GM12865 (cell line): ENCODE measurements at places on chromosomes 7 and 10.

DNA sequence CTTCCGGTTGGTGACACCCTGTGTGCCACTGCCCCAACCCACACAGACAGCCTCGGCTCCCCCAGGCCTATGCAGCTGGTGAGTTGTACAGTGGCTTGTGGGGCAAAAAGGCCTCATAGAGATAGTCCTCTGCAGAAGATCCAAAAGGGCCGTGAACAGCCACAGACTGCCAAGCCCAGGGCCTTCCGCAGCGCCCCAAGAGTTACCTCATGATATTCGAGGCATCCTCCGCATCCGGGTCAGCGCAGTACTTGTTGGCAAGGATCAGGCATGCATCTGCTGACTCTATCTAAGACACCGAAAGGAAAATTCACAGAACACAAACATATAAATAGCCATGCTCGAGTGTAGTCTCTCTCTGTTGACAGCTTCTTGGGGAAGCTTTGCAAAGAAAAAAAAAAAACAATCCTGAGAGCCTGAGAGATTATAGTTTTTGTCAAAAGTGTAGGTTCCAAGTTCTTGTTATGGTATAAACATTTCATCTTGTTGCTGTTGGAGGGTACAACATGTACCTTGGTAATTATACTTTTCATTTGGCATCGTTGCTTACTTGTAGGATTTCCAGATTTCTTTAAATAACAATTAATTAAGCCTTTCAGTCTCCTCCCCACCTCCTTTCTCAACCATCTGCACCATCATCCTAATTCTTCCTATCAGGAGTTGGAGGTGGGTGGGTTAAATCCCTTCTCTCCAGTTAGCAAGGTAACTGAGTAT is 553.0 kb downstream of the KCNMA1 start:
- no peak for DNase-seq

DNA sequence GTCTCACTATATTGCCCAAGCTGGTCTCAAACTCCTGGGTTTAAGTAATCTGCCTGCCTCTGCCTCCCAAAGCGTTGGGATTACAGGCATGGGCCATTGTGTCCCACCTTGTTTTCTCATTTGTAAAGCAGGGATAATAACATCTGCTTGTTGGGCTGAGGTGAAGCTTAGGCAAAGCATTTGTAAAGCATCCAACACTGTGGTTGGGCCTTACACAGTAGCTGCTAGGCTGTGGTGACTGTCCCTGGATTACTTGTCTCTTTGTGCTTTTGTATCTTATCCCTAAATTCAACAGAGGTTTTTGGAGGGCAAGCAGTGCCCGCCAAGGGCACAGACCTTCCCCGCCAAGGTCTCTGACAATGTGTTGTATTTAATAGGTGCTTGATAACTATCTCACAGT is 14.3 kb downstream of the HKDC1 start:
- no peak for DNase-seq

DNA sequence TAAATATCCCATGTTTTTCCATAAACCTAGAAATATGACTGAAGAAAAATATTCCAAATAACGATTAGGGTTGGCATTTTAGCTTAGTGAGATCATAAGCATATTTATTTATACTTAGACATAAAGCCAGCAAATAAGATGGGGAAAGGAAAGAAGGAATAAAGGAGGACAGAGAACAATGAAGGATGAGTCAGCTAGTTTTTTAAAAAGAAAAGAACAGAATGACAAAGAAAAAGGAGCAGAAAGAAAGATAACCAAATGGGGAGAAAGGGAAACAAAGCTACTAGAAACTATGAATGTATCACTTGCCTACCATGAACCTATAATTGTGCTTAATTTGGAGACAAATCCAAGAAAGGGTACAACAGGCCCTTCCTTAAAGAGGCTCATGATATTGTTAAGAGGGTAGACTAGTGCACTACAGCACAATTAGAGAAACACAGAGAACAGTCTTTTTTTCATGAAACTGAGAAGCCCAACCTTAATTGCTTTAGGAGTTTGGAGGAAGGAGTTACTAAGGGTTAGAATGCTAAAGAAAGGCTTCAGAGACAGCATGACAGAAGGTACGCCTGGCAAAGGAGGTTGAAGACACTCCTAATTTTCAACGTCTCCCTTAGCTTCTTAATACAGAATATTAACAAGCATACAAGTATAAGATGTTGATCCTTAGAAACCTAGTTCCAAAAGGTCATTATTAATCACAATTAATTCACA is 23.9 kb downstream of the HERPUD2 start:
- DNase-seq: no peak

- DNase-seq: peak; percentile 65
Measured at GRCh38 chr10:118028619-118029018, 18.1 kb downstream of the RAB11FIP2 start.

DNA sequence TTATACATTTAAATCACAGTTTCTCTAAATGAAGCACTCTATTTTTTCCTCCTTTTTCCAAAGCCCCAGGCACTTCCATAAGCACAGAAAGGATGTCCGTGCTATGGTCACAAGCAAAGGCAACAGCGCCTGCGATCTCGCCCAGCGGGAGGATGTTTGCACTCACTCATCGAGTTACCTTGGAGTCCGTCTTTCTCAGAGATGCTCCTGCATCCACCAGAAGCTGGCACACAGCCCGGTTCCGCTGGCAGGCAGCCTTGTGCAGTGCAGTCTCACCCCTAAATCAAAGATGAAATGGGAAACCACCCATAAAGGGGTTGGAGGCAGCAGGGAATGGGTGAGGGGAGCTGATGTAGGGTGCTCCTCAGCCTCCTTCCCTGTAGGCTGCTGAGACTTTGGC is 51.9 kb upstream of the PTN start:
- DNase-seq: no peak

- DNase-seq: no peak
Measured at GRCh38 chr7:116327752-116328151, 117.4 kb downstream of the TES start.

DNA sequence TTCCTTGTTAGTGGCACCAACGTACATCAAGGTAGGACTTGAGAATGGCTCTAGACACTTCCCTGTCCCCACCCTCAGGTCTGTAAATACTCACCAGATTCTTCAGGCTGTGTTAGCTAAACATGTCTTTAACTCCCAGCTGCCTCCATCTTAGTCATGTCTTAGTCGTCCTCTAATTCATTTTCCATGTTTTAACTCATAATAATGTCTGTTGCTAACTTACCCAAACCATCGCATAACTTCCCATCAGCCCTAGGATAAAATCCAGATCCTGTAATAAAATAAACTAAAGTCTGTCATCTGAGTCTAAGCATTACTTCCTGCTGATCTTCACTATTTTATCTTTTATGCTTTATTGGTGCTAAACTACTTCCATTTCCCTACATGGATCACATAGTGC is 600.0 kb upstream of the CELF2 start:
- no peak for DNase-seq

GRCh38 chr7:68125168-68125567 is 1128.5 kb downstream of the TYW1 start:
- no peak for DNase-seq

GRCh38 chr10:14723052-14723689 is 51.5 kb downstream of the FAM107B start:
- no peak for DNase-seq

DNA sequence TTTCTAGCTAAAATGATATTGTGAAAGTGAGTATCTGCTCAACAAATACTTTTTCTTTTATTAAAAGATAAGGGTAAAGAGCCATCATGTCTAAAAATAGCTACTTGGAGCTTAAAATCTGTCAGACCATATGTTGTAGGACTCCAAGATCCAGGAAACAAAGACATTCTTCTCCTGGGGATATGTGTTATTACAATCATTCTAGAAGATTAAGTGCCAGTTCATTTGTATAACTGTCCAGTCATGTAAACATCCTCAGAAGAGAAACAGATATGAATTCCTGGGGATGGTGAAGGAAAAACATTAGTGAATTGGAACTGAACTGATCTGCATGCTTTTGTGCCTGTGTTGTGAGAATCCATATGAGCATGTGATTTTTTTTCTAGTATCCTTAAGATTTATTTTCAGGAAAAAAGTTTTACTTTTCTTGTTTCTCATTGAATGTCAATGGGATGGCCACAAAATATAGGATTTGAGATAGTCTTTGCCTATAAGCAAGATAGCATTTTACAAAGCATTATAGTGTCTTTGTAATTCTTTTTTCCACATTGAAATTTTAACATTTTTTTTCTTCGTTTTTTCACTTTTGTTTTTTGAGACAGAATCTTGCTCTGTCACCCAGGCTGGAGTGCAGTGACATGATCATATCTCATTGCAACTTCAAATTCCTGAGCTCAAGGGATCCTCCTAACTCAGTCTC is 14.4 kb upstream of the MTERF1 start:
- no peak for DNase-seq

DNA sequence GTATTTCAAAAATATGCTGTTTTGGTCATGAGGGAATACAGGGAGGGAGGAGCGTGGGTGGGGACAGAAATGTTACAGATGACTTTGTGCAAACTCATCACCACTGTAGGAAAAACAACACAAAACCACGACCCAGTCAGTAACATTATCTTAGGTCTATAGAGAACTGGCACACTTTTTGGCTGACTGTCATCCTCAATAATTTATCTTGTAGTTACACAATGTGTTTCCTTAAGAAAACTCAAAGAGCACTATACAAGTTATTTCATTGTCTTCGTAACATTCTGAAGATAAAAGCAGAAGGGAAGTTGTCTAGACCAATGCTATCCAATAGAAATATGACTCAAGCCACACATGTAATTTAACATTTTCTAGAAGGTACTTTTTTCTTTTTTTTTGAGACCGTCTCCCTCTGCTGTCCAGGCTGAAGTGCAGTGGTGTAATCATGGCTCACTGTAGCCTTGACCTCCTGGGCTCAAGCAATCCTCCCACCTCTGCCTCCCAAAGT is 16.9 kb upstream of the CDK14 start:
- DNase-seq: no peak

- no peak for DNase-seq
Measured at GRCh38 chr7:23106823-23107663, 1.5 kb downstream of the KLHL7 start.

DNA sequence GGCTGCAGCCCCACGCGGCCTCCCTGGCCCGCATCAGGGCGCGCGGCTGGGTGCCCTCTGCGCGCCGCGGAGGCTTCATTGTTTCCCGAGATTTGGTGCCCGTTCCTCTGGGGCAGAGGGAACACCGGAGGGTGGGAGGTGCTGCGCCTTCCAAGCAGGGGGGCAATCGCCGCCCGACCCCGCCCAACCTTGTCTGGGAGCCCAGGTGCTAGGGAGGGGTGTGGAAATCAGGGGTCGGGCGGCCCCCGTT is 1.0 kb upstream of the NRP1 start:
- DNase-seq: no peak

- DNase-seq: no peak
Measured at GRCh38 chr7:126398851-126399529, 853.8 kb downstream of the GRM8 start.

DNA sequence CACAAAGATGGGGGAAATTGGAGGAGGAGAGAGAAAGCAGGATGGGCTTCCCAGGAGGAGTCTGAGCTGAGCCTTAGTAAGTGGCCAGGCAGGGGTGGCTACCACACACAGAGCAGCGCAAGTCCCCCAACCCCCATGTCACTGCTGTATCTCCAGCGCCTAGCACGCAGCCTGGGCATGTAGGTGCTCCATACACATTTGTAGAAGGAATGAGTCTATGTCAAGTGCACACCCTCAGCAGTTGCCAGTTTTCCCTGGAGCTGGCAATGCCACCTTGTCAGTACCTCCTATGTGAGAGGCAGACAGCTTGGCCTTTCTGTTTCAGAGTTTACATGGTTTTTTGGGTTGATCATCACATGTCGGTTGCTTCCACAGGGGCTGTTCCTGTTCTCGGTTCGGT is 116.1 kb downstream of the CLEC2L start:
- DNase-seq: no peak

GRCh38 chr10:113131613-113132261 is 181.7 kb downstream of the TCF7L2 start:
- no peak for DNase-seq

DNA sequence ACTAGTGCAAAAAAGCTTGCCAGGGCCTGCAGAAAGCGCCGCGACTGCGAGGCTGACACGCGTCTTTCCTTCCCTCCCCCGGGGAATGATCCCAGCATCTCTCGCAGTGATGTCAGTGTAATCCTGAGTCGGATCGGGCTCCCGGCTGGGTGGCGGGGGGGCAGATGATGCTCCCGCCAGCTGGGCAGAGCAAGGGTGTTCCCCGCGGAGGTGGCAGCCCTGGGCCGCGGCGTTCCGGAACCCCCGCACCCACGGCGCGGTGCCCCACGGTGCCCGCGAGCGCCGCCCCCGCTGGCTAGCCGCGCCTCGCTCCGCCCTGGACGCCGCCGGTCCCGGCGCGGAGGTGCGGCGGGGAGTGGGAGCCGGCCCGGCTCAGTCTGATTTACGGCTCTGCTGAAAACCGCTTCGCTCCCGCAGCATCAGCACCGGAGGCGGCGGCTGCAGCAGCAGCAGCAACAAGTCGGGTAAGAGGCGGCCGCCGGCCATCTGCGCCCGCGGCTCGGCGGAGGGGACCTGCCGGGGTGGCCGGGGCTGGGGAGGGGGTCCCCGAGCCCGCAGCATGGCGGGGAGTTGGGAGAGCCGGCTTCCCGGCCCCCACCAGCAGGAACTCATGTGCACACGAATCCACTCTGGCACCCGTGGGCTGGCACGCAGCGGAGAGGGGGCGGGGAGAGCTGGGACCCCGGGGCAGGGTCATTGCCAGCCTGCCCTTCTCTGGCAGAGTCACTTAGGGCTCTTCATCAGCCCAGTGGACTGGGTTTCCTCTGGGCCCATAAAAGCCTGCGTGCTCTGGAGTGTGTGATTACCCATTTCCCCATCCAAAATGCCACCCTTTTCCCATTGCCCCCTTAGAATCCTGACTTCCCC is at the start of gene ZNF365:
Gene ZNF365, plus strand, starts transcription at position 375 of the 867 bp plus-strand sequence. CDS start 1,825 bp downstream, outside the sequence.
- peak; percentile 2 for DNase-seq

DNA sequence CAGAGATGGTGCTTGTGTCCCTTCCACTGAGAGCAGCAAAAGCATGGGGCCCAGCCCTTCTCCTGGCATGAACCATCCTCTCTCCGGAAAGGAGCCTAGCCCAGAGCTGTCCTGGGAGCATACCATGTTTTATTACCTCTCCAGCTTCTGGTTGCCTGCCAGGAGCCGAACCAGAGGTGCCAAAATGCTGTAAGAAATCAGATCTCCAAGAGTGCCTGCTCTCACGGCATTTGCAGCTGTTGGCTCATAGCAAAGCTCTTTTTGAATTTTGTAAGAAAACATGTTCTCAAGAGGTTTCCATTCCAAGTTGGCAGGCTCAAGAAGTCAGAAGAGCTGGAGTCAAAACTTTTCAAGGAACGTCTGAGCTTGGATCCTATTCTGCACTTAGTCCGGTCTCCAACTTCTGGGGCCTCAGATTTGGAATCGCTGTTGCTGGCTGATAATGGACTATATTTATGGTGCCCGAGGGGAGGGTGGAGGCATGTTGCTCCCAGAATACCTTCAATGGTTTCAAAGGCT is 211.7 kb upstream of the MKI67 start:
- DNase-seq: no peak

- DNase-seq: peak; percentile 38
Measured at GRCh38 chr10:123380491-123381085, 226.4 kb downstream of the BUB3 start.

GRCh38 chr10:49297818-49298670 is 926 bp upstream of the C10orf71 start:
- no peak for DNase-seq

GRCh38 chr7:138077809-138078208 is 1.6 kb downstream of the AKR1D1 start:
- DNase-seq: no peak

GRCh38 chr10:70232155-70232858 is 922 bp downstream of the PPA1 start:
- peak; percentile 42 for DNase-seq

GRCh38 chr10:104195706-104196105 is 36.5 kb downstream of the CFAP43 start:
- no peak for DNase-seq
